ENCODE measurements at places on chromosomes 11 and 22.
A peak's percentile ranks its signal among the peaks of the same experiment; 100 is the strongest.

DNA sequence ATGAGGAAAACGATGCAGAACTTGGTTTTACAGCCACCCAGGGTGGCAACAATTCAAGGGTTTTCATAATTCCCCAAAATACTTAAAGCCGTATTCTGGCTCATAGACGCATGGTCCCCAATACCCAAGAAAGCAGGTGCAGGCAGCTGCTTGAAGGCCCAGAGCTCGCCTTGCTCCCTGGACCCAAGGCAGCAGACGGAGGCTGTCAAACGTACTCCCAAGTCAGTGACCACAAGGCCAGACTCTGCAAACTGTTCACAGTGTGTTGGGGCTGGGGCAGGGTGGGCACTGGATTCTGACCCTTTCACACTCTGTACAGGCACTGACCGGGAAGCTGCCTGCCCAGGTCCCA is 21.5 kb downstream of the TMEM184B start:
- no peak for DNase-seq

DNA sequence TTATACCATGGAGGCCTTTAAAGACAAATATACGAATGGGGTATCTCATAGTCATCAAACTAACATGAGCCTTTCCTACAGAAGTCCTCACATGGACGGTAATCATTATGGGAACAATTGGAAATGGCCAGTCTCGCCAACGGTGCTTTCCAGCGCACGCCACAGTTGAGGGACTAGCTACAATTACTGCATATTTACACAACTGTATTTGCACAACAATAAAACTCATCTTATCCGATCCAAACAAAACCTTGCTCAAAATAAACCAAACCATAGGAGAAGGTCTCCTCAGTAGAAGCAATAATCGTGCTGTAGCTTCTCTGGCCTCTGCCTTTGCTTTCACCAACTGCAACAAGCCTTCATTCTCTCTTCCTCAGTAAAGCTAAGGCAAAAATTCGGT is 5.9 kb downstream of the CADM1 start:
- DNase-seq, result no peak

DNA sequence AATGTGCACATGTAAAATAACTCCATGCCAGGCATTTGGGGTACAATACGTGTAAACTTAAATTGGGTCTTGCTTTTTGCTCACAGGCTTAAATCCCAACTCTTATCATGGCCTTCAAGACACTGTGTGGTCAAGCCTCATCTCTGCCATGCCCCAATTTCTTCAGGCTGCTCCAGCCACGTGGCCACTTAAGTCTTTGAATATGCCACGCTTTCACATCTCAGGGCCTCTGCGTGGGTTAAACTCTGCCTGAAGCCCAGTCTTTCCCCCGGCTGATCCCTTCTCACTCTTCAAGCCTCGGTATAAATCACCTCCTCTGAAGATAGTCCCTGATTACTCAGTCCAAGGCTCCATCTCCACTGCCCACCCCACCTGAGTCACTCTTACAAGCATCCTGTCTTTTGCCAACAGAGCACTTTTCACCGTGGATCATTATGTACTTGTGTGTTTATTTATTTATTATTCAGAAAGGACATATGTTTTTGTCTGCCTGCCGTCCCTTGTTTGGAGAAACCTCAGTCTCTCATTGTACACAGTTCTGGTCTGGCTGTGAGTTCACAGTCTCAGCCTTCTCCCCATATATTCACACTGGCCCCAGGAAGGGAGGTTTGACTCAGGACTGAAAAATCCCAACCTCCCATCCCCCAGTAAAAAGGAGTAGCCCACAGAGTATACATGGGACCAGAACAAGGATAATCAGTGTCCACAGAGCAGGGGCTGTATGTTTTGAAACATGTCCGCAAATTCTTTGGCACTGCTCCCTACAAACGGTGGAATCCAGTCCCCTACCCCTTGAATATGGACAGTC is 344.7 kb downstream of the MN1 start:
- no peak for DNase-seq

DNA sequence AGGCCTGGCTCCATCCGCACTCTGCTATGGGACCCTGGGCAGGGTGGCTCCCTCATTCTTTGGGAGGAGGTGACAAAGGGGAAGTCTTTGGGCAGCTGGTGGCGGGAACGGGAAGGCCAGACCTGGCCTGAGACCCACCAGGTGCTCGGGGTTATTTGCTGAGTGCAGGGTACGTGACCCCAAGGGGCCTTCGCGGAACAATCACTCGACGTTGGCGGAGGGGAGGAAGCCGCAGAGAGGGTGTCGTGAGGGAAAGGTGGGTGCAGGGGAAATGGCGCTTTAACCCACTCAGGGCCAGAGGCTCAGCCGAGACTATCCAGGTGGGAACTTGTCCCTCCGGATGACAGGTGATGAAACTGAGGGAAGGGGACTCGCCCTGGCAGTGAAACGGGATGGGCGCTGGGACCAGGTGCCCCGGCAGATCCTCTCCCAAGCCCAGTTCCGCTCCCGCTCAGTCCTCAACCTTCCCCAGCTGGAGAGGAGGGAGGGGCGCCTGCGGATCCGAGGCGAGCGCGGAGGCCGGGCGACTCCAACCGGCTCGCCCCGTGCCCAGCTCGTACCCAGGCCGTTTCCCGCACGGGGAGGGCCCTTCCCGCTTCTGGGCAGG is 911 bp downstream of the A4GALT start:
- DNase-seq, result no peak

- no peak for DNase-seq
Observed at GRCh38 chr11:326842-327580, 6.4 kb upstream of the IFITM3 start.

GRCh38 chr11:78081583-78081982 is 1.9 kb upstream of the NDUFC2 start:
- no peak for DNase-seq

DNA sequence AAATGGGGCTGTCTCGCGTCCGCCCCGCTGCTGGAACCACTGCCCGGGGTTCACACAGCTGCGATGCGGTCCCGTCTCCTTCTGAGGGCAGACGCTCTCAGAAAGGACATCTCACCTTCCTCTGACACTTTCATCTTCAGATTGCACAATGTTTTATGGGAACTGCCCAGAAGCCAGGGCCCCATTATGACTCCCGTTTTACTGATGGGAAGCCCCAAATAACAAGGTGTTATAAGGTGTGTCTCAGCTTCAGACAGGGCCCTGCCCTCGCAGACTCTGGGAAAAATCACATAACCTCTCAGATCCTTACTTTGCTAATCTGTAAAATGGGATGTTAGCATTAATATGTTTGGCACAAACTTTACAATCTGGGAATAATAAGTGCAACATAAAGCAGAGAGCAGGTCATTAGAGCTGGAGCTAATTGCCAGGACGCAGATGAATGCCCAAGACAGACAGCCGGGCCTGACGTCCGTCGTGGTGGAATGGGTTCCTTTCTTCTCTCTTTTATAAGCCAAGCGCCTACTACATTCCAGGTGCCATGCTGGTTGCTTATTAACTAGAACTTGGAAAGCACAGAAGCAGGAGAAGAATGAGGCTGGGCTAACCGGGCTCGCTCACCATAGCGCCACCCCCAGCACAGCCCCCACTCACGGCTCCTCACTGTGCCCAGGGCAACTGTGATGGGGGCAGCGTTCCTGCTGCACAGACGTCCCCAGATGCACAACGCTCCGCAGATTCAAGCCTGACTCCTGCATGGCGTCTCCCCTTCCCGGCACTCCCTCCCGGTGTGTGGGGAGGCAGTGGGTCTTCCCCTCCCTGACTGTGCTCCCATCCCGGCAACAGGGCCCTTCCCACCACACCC is 43.8 kb downstream of the TRMU start:
- no peak for DNase-seq

- peak; percentile 12 for DNase-seq
Observed at GRCh38 chr22:37431801-37432707, 4.8 kb upstream of the ELFN2 start.

Data from stimulated activated CD8-positive, alpha-beta memory T cell treated with anti-CD3 and anti-CD28 coated beads, Interleukin-4, amount 100 ng/mL, for 4 hours (primary cell).